Osteoblast (primary cell): ENCODE measurements at places on chromosomes 3 and 15. TPM values are rescaled to one million over a fixed set of nuclear protein-coding genes. Genes with fewer than 3 reads are reported as not detected.
A peak's percentile ranks its signal among the peaks of the same experiment; 100 is the strongest.

DNA sequence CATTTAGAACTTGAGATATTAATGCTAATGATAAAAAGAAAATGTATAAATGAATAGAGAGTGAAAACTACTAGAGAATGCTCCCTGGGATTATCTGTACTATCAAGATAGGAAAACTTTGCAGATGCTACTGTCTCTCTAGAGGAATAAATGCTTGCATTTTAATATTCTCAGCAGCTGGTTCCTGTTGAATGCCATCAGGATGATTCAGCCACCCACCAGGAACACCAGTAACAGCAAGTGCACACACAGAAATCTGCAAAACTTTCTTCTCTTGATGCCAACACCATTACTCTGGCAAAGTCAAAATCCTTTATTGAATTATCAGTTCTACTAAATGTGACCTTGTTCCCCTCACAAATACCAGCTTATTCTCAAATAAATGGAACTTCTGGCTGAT lies 148.4 kb downstream of the TIGIT start:
- no peak for DNase-seq

DNA sequence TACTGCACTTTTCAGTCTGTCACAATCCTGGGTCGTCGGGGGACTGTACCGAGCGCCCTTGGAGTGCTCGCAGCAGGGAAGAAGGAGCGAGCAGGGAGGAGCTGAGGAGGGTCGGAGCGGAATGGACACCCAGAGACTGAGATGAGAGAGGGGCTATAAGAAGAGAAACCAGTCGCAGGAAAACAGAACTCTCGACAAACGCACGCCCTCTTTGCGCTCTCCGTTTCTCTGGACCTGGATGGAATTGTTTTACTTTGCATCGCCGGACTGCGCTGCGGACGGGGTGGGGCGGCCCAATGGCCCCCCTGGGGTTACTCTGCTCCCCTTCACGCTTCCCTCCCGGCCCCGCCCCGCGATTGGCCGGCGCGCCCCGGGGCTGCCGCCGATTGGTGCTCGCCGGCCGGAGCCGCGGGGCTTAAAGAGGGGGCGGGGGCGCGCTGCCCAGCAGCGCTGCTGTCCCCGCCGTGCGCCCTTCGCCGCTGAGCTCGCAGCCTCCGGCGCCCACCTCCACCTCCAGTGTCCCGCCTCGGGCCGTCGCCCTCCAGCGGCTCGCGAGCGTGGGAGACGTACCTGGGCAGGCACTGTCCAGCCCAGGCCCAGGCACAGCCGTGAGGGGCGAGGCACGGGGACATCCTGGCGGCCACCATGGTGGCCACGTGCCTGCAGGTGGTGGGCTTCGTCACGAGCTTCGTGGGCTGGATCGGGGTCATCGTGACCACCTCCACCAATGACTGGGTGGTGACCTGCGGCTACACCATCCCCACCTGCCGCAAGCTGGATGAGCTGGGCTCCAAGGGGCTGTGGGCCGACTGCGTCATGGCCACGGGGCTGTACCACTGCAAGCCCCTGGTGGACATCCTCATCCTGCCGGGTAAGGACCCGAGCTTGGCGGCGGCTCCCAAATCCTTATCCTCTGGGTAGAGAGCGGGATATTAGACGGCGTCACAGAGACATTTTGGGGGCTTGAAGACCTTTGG lies at the start of gene CLDN11:
Gene CLDN11, plus strand, starts transcription at position 447 of the 977 bp plus-strand sequence. Its CDS starts 199 bp downstream, at position 646.
- DNase-seq = peak; percentile 95

DNA sequence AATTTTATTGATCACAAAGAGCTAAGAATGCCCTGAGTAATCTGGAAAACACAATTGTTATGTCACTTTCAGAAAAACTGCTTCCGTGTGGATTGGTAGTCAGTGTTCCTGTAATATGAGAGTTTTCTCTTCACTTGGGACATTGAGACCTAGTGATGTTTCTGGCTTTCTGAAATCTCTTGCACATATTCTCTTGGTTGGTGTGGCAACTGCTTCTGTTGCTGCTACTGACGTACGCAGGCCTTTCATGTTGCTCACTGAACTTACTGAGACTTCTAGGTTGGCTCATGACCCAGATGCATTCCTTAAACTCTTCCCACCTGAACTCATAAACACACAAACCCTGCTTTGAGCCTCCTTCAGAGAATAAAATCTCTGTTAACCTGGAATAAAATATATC lies 175.0 kb upstream of the PFN2 start:
- DNase-seq = no peak

- DNase-seq = no peak
Measured at GRCh38 chr15:69337138-69337537, 38.4 kb downstream of the PAQR5 start.

DNA sequence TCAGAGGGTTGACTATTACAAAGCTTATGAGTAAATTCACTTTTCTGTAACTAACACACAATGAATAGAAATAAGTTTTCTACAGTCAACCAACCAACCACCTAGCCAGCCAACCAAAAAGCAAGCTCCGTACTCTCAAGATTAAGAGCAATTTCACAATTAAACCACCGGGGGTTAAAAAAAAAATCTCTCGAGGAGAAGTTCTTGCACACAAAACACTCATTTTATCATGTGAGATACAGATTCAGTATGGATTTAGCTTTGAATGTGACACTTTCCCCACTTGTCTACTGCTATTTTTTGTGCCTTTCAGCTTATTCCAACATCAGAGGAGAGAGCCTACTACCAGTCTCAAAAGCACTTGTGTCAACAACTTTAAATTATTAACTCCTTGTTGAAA lies 135.3 kb downstream of the SV2B start:
- no peak for DNase-seq

GRCh38 chr15:73959801-73960200 lies 32.3 kb downstream of the STOML1 start:
- no peak for DNase-seq

DNA sequence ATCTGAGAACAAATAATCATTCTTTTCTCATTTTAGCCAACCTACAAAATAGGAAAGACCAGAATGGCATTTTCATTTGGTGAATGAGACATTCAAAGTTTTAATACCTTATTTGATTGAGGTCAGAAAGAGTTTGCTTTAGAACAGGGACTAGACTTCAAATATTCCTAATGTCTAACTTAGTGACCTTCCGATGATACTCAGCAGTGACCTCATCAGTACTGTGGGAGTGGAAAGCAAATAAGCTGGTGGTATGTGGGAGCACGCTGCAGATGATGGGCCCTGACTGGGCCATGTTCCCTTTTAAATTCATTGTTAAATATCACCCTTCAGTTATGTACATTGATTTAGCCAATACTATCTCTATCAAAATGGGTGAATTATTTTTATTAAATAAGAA lies 223.3 kb downstream of the P3H2 start:
- DNase-seq = no peak

- peak; percentile 97 for DNase-seq
Measured at GRCh38 chr3:196144383-196145105, 62.7 kb upstream of the TFRC start.

The RYR3 gene
- total RNA-seq = not detected in 2 replicates

The ANKDD1A gene
- total RNA-seq = 3.8 and 6.2 TPM in 2 replicates

The DLL4 gene
- not detected in 2 replicates for total RNA-seq

DNA sequence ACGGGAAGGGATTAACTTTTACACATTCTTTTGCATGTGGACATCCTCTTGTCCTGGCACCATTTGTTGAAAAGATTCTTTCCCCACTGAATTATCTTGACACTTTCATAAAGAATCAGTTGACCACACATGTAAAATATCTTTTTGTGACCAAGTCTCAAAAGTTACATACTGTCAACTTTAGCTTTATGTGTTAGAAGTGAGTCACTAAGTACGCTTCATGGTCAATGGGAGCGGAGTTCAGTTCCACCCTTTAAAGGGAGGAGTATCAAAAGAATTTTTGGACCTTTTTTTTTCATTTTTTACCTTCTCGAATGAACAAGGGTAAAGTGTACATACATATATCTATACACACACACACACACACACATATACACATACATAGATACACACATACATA lies 35.4 kb downstream of the MAPK6 start:
- no peak for DNase-seq

The HDC gene
- total RNA-seq = not detected in 2 replicates

The MAGEF1 gene
- total RNA-seq = 18.8 and 22.1 TPM in 2 replicates

DNA sequence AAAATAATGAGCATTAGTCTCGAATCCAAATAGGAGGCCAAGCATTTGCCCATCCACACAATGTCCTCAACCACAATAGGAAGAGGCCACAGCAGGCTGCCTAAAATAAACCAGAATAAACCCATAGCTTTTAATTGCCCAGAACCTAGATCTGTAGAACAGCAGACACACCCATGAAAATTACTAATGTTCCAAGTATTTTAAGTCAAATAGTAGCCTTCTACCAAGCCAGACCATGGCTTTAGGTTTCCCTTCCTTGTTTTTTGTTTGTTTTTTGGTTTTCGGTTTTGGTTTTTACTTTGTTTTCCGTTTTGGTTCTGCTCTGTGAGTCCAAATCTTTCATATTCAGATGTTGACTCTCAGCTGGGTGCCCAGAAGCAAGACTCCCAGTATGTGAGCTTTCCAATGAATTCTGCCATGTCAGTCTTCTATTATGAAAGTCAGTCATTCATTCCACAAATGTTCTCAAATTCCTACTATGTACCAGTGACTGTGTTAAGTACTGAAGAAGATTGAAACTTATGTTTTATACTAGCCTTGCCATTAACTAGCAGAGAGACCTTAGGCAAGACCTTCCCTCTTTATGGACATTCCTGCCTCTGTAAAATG lies 57.8 kb upstream of the BOC start:
- no peak for DNase-seq

The LRRIQ4 gene
- under 0.01 and 0.29 TPM in 2 replicates for total RNA-seq

DNA sequence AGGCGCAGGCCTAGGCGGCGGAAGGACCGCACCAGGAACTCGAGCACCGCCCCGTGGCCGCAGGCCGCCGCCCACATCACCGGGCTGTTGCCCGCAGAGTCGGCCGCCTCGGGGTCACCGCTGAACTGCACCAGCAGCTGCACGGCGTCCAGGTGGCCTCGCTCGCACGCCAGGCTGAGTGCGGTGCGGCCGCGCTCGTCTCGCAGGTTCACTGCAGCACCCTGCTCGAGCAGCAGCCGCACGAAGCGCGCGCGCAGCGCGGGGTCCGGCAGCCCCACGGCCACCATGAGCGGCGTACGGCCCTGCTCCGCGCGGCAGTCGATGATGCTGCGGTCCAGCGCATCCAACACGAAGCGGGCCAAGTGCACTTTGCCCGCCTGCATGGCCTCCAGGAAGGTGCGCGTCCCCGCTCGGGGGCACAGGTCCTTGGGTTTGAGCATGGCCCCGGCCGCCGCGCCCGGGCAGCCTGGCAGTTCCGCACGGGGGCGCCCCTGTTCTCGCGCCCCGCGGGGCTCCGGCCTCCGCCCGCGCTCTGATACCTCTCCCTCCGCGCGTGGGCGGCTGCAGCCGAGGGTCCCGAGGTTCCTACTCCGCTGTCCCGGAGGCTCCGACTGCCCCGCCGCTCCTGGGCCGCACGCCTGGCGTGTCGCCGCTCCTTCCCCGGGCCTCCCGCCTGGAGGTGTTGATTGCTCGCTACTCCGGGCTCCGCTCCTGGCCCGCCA lies 556 bp downstream of the ANKRD63 start:
- DNase-seq = peak; percentile 96

DNA sequence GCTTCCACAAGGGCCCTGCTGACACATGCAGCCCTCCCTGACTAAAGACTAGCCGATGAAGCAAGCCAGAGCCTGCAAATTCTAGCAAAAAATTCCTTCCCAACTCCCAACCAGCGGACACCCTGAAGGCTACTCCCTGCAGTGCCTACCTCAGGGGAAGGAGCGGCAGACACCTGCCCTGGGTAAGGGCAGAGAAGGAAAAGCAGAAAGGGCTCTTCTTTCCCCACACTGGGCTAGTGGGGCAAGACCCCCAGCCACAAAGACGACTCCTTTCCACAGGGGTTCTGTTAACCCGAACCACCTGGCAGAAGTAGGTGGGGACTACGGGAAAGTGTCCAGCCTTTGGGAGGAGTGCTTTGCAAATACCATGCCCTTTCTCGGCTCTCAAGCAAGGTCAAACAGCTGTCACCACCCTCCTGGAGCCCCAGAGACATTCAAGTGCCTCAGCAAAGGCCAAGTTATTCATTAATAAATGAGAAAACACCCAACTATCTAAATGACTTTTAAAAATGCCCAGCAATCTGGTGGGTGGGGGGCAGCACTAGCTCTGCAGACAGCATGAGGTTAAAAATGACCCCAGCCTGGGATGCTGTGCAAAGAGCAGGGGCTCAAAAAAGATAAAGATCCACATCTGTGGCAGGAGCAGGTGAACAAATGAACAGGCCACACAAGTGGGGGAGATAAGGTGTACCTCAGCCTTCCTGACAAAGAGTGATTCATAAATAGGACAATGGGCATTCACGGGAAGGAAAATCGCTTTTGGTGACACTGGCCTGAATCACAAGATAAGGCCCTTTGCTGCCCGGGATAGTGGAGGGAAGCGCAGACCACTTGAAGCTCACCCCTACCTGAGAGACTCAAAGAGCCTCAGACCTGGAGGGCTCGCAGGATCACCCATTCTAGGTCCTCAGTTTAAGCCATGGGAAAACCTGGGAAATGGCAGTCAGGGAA lies 33.0 kb downstream of the CCDC12 start:
- DNase-seq = no peak

- peak; percentile 64 for DNase-seq
Measured at GRCh38 chr3:136193278-136194054, 2.7 kb downstream of the MSL2 start.

DNA sequence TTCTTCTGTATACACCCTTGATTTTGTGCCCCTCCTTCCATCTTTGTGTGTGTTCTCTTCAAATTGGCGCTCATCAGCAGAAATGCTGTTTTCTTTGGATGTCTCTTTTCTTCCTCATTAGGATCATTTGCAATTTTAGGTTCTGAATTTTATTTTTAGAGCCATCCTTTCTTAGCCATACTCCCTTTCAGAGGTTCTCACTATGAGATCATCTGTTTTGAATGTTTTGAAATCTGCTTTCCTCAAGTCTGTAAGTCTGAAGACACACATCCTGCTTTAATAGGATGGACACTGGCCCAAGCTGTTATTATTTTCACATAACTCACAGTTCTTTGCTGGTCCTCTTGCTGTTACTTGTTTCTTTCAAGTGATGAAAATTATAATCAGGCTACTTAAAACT lies 124.8 kb downstream of the BDH1 start:
- DNase-seq = no peak

The LCTL gene
- 1.2 and 1.4 TPM in 2 replicates for total RNA-seq

- no peak for DNase-seq
Measured at GRCh38 chr3:171459137-171459941, 866 bp downstream of the TNIK start.

DNA sequence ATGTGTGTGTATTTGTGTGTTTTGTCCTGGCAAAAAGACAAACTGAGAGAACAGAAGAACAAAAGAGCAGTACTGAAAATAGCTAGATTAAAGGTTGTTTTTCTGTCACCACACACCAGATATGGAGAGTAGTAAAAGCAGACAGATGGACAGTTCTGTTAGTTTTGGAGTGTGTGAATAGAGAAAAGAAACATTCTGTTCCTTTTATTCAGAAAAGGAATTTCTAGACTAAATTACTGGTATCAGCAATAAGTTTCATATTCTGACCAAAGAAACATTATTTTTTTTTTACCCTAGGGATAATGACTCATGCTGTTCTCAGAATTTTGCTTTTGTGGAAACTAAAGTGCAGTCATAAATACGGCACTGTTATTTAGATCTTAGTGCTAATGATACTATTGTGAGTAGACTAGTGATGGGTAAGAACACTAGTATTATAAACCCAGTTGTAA lies 32.9 kb downstream of the PIK3CA start:
- no peak for DNase-seq

- DNase-seq = peak; percentile 19
Measured at GRCh38 chr3:136276049-136276755, 26.1 kb downstream of the PCCB start.
